ENCODE measurements at places on chromosomes 2 and 18. TPM values are rescaled to one million over a fixed set of nuclear protein-coding genes. Genes with fewer than 3 reads are reported as not detected.
A peak's percentile ranks its signal among the peaks of the same experiment; 100 is the strongest.

DNA sequence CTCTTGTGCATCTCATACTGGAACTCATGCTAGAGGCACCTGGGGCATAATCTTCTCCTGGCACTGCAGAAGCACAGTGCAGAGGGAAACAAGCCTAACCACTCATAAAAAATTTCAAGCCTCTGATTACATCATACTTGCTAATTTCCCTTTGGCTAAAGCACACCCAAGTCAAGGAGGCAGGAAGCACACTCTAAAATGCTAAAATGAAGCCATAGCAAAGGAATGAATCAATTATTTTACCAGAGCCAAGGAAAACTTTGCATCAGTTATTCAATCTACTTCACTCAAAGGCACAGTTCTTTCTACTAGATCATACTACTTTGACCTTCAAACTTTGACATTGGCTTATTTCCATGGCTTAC lies 79.6 kb upstream of the SPOPL start:
- peak; percentile 76 for DNase-seq

- no peak for DNase-seq
Measured at GRCh38 chr2:157251932-157252331, 5.6 kb upstream of the GALNT5 start.

GRCh38 chr2:64525317-64525613 lies 1.1 kb downstream of the AFTPH start:
- peak; percentile 16 for DNase-seq

NBEAL1 gene
- total RNA-seq = 38.0 TPM

GRCh38 chr2:173117678-173118077 lies 42.0 kb downstream of the MAP3K20 start:
- DNase-seq = no peak

DNA sequence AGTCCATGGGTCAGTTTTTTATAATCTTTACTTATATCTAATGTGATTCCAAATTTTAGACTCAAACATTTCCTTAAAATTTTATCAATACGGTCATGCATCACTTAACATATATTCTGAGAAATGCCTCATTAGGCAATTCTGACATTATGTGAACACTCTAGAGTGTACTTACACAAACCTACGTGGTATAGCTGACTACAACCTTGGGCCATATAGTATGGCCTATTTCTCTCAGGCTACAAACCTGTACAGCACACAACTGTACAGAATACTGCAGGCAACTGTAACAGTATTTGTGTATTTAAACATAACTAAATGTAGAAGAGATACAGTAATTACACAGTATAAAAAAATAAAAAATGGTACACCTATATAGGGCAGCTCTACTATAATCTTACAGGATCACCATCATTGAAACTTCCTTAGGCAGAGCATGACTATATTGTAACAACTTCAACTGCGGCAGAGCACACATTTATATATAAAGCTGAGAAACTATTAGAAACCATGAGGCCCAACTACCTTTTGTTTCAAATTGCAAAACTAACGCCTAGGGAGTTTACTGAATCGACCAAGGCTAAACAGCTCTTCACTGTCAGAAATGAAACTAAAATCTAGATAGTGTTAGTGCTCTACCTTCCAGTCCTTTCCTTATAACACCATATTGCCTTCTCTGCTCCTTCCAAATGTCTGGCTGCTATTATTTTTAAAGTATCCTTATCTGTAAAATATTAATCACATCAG lies 6.9 kb downstream of the YES1 start:
- DNase-seq = no peak

GRCh38 chr2:55269645-55269990 lies 587 bp upstream of the MTIF2 start:
- peak; percentile 6 for DNase-seq

- peak; percentile 87 for DNase-seq
Measured at GRCh38 chr2:43349904-43350303, 123.5 kb upstream of the ZFP36L2 start.

DNA sequence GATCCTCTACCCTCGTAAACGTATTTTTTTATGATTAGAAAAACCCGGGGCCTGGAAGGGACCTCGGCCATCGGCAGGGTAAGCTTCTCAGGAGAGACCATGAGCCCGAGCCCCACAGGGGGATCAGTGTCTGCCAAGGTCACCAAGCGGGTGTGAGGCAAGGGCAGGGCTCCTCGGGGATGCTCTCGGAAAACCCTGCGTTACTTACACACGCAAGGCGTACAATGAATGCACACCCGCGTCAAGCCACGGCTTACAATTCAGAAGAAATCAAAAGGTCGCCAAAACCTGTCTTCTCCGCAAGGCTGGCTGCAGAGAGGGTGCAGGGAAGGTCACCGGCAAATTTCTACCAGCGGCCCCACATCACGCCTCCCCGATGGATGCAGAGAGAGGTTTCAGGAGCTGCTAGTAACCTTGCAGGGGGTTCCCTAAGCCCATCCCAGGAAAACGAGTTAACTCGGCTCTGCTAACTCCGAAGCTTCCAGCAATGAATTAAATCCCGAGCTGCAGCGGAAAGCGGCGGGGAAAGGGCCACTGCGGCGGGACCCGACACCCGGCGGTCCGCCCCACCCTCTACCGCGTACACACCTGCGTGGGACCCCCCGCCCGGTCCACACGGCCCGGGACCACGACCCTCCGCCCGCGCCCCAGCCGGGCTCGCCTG lies 638 bp downstream of the ST3GAL5 start:
- DNase-seq = no peak

SCN3A gene
- 1.4 TPM for total RNA-seq

DNA sequence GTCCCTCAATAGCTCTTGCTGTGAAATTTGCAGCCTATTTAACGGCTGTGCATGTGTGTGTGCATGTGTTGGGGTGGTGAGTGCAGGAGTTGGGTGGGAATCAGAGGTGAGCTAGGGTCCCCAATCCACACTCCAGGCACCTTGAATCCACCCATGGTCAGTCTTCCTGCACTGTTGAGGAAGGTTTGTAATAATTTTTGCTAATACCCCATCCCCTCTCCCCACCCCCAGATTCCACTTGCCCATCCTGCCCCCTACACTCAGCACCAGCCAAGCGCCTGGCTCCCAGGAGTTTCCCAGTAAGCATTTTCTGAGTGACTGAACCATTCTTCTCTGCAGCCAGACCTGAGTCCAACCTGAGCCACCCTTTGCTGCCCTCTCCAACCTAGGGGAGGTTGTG lies 208.4 kb upstream of the RAB12 start:
- DNase-seq = no peak

GRCh38 chr18:74803117-74803516 lies 205.4 kb downstream of the ZNF407 start:
- DNase-seq = no peak

GRCh38 chr2:59691518-59692190 lies 861.8 kb downstream of the BCL11A start:
- DNase-seq = no peak

DHRS9 gene
- not detected for total RNA-seq

DNA sequence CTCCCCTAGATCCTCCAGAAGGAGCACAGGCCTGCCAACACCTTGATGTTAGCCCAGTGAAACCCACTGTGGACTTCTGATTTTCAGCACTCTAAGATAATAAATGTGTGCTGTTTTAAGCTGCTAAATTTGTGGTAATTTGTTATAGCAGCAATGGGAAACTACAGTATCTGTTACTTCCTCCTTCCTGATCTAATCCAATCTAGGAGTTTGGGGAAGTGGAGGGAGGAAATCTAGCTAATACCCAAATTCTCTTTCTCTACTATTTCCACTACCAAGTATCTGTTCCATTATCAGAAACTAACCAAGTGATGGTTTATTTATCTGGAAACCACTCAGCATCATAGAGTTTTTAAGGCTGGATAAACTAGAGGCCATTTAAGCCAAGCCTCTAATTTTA lies 64.9 kb downstream of the AFF3 start:
- no peak for DNase-seq
